Activated CD4-positive, alpha-beta T cell treated with anti-CD3 and anti-CD28 coated beads for 4 hours (primary cell): ENCODE measurements at places on chromosomes 4 and X.

GRCh38 chr4:2712261-2712842, 43.8 kb downstream of the TNIP2 start:
- DNase-seq: no peak

DNA sequence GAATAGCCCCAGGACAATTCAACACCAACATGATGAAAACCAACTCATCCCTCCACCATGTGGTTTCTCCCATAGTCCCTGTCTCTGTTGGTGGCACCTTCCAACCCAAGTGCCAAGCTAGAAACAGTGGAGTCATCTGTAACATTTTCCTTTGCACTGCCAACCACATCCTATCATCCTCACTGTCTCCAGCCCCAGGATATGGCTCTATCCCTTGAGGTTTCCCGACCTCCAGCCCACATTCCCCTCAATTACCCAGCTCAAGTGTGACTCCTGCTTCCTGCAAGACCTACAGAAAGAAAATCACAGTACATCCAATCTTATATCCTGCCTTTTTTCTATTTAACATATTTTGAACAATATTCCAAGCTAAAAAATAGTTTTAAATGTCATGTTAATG, 24.2 kb downstream of the PNMA6F start:
- no peak for DNase-seq

DNA sequence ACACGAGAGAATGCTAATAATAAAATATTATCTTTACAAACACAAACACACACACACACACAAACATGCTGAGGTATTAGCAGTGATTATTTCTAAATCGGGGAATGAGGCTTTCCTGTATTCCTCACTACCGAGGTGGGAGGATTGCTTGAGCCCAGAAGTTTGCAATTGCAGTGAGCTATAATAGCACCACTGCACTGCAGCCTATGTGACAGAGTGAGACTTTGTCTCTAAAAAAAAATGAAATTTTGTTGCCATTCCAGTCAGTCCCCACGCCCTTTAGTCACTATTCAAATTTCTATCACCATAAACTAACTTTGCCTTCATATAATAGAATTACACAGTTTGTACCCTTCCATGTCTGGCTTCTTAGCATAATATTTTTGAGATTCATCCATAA, 456.5 kb upstream of the CPEB2 start:
- DNase-seq: no peak

GRCh38 chr4:163378661-163379060, 35.0 kb downstream of the NPY5R start:
- no peak for DNase-seq

DNA sequence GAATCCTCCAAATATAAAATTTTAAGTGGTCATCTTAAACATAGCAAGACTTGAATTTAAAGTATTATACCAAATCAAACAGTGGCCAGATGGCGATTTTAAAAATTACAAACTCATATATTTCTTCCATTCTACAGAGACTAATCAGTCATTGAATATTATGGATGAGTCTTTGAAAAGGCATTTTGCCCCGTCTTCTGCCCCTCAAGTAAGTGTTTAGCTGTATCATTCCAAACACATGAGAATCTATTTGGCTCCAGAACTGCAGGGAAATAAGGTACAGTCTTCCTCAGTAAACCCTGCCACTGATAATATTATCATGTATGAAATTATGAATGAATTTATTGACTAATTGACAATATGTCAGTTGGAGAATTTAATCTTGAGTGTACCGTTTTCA, 191.0 kb downstream of the SLC7A11 start:
- DNase-seq: no peak
